ENCODE measurements at places on chromosomes 16 and 17.

DNA sequence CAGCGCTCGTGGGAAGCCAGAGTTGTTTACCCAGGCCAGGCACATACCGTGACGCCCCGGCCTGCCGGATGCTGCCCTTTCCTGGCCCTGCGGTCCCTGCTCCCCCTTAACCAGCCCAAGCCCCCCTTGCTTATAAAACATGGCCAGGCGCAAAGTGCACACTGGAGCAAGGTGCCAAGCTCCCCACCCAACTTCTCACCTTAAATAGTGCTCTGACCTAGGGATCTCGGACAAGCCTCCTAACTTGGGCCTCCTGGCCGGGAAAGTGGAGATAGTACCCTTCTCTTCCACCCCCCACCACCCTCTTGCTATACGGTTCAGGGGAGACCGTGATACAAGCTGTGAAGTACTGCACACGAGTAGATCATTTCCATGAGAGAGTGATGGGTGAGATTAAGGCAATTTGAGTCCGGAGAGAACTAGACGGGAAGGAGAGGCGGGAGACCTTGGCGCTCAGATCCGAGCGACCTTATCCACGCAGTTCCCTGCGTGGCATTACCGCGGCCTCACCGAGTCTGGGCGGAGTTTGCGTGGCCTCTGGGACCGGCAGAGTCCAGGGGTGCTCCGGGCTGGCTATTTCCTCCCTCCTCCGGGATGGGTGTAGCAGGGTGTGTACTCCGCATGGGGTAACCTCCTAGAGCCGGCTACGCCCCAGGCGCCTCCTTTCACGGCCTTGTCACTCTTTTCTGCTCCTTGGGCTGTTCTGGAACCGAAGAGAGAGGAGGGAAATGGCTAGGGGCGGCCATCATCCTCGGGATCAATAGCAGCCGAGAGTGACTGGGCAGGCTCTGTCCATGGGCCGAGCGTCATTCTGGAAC, 4.4 kb upstream of the LHX1 start:
- DNase-seq: peak; percentile 16

DNA sequence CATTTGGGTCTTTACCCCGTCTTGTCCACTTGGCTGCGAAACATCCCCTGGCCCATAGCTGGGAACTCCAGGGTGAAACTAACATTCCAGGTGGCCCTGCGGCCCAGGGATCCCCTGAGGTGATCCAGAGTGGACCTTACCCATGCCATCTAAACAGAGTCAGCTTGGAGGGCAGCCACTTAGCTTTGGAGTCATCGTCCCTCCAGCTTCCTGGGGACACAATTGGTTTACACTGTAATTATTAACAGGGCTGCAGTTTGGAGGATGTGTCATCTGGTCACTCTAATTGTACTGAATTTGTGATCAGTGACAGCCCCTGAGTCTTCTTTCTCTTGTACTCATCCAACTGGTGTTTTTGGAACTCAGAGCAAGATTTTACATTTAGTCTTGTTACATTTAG, 149.9 kb downstream of the ENGASE start:
- DNase-seq: no peak

DNA sequence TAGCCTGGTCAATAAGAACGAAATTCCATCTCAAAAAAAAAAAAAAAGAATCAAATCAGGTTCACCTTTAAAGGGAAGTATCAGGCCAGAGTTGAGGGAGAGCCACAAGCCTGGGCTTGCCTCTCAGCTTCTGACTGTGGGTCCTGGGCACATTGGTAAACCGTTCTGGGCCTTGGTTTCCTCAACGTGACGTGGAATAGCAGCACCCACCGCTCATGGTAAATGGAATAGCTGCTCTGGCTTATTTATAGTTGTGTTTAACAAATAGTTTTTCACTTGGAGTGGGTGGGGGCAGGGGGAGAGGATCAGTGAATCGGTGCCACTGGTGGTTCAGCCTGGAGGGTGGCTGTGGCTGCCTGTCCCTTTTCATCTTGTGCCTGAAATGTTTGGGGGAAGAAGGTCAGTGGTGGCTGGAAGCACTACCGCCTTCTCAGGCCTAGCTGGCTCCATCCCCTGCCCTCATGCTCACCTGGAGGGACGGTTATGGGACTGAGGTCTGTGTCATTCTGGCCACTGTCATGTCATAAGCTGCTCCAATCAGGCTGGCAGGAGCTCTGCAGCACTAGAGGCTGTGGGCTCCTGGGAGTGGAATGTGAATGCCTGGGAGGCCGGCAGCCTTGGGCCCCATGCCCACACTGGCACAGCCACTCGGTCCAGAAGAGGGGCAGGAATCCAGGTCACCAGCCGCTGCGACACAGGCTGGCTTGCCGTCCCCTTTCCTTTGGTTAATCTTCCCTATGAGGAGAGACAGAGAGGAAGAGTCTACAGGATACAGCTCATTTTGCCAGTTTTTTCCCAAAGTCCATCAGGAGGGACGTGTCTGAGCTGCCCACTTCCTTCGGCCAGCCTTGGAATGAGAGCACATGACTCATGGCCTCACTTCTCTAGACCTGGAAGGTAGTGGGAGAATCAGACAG, 27.0 kb downstream of the CCR7 start:
- DNase-seq: no peak

GRCh38 chr17:42675348-42675964, 1.3 kb downstream of the PLEKHH3 start:
- no peak for DNase-seq

DNA sequence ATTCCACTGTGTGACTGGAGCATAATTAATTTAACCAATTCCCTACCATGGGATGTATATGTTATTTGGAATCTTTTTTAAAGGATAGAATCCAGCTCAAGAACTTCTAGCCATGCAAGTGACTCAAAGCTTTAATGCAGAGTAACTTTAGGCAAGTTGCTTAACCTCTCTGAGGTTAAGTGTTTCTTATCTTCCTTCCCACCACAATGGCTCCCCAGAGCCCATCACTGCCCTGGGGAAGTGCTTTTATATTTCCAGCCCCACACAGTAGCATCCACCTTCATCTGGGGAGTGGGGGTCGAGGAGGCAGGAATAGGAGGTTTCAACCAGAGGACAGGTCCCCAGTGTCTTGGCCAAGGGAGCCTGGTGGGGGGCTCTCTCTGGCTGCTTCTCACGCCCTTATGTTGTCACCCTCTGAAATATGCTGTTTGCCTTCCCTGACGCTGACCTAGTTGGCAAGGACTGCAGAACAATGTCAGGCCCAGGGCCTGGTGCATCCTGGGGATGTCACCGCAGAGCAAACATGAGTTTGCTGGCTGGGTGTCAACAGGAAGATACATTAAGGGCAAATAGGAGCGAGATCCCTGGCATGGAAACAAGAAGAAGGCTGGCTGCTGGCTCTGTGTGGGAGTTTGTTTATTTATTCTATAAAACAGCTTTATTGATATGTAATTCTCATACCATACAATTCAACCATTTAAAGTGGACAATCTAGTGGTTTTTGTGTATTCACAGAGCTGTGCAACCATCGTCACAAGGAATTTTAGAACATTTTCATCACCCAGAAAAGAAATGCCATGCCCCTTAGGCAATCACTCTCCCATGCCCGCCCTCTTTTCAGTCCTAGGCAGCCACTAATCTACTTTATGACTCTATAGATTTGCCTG, 46.6 kb upstream of the WSB1 start:
- peak; percentile 45 for DNase-seq

DNA sequence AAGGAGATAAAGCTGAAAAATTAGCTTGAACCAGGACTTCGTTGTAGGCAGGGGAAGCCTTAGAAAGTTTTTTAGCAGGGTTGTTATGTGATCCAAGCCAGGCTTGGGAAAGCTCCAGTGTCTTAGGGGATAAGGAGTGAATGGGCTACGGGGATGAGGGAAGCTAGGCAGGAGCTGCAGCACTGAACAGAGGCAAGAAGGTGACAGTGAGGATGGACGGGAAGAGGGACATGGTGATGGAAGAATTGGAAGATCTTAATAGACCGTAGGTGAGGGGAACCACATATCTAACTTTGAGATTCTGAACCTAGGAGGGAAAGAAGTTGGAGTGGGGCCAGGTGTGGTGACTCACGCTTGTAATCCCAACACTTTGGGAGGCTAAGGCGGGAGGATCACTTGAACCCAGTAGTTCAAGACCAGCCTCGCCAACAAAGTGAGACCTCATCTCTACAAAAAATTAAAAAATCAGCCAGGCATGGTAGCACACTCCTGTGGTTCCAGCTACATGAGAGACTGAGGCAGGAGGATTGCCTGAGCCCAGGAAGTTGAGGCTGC, 3.2 kb downstream of the RHBDL3 start:
- DNase-seq: no peak

- DNase-seq: no peak
Observed at GRCh38 chr17:66177048-66177447, 14.9 kb downstream of the CEP112 start.

DNA sequence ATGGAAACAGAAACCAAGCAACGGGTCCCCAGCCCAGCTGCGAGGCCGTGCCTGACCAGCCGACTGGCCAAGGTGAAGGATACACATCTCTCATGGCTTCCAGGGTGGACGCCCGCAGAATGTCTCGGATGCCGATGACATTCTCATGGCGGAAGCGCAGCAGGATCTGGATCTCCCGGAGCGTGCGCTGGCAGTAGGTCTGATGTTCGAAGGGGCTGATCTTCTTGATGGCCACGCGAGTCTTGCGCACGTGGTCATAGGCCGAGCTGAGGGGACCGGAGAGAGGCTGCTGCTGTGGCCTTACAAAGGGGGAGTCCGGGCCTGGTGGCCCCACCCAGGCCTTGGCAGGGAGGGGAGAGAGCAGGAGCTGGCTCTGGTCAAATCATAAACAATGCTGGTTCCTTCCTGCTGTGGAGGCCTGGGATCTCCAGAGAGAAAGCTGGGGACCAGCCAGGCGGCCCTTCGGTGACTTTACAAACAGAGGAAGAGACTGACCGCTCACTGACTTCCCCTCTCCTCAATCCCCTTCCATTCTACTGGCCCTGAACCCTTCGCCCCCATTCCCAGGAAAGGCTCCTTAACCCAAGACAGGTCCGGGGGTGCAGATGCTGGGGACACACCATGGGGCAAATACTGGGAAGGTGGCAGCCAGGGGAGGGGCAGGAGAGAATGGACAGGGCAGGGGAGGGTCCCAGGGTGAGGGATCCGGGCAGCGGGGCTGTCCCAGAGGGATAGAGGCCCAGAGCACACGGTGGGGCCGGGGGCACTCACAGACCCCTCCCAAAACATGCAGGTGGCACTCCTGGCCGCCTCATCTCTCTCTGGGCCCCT, 1.1 kb downstream of the MAPK3 start:
- DNase-seq: no peak

- DNase-seq: no peak
Observed at GRCh38 chr17:11747441-11747840, 149.2 kb downstream of the DNAH9 start.
